ENCODE measurements at places on chromosomes 5 and 9.

DNA sequence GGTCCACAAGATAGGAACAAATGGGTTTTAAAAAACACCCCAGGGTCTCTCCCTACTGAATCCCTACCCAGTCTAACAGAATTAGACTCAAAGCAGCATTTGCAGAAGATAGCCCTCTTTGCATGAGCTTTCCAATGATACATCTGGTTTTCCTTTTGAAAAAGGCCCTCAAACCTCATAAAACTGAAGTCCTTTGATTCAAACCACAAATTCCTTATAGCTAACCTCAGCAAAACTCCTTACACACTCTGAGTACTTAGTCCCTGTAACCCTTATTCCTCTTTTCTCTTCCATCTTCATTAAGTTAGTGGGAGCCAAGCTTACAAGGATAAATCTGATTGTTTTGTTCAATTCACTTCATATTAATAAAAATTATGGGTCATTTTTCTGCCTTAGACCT, 90.5 kb upstream of the TNC start:
- no peak for DNase-seq

- peak; percentile 55 for DNase-seq
Observed at GRCh38 chr5:172005708-172006320, 624 bp downstream of the FBXW11 start.

- DNase-seq = no peak
Observed at GRCh38 chr5:126430631-126431030, 7.4 kb downstream of the GRAMD2B start.

GRCh38 chr9:133979273-133979920, 12.7 kb downstream of the VAV2 start:
- peak; percentile 93 for DNase-seq
